ENCODE measurements at places on chromosomes 7 and 10.
A peak's percentile ranks its signal among the peaks of the same experiment; 100 is the strongest.

- peaks cover 7% of the 10 kb centered on the region for H3K4me1 ChIP-seq
- no peak for DNase-seq
- no peaks in the 10 kb centered on the region for H3K27me3 ChIP-seq
- H3K27ac ChIP-seq = no peak overlapping the region
Measured at GRCh38 chr7:96596120-96596826, 113.4 kb downstream of the SEM1 start.

GRCh38 chr10:74912682-74913081 lies 86.3 kb downstream of the KAT6B start:
- H3K36me3 ChIP-seq = no peaks in the 10 kb centered on the region
- H3K27me3 ChIP-seq = no peaks in the 10 kb centered on the region
- DNase-seq = no peak
- no peak overlapping the region for H3K4me3 ChIP-seq

DNA sequence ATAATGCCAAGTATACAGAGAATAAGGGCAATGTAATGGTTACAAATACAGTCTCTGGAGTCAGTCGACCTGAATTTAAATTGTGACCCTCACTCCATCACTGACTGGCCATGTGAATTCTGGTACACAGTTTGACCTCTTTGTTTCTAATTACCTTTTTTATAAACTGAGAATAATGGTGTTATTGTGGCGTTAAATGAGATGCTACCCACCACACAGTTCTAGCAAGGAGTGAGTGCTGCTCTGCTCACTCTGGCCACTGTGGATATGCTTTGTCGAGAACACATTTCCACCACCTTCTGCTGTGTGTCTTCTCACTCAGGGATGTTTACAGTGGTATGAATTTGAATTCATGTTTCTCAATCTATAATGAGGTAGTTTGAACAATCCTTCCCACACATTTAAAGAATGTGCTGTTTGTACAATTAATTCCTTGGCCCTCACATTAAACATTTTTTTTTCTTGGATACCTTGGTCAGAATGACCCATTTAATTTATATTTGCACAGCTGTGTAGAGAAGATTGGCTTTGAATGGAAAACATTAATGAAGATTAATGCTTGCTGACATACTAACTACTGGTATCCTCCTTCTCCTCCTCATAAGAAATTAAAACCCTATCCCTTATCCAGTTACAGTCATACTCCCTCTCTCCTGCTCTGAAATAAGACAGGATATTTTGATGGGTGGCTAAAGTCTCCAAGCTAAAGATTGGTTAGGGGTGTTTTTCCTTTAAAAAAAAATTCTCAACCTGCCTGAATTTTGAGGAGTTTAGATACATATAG lies 42.4 kb downstream of the PLCE1 start:
- no peaks in the 10 kb centered on the region for H3K36me3 ChIP-seq
- DNase-seq = no peak
- no peaks in the 10 kb centered on the region for H3K27me3 ChIP-seq

DNA sequence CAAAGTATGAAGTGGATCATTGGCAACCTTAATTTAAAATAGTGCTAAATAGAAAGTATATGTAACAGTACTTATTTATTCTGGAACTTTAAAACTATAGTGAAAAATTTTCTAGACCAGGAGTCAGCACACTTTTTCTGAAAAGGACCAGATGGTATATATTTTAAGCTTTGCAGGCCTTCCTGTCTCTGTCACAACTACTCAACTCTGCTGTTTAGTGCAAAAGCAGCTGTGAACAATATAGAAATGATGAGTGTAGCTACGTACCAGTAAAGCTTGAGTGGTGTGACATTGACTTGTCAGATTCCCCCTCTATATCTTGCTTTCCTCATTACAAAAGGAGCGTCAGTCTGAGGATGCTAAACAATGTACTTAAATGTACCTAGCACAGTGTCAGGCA lies 88.1 kb upstream of the IGFBP3 start:
- no peak overlapping the region for H3K27ac ChIP-seq
- no peaks in the 10 kb centered on the region for H3K36me3 ChIP-seq
- no peaks in the 10 kb centered on the region for H3K4me1 ChIP-seq

DNA sequence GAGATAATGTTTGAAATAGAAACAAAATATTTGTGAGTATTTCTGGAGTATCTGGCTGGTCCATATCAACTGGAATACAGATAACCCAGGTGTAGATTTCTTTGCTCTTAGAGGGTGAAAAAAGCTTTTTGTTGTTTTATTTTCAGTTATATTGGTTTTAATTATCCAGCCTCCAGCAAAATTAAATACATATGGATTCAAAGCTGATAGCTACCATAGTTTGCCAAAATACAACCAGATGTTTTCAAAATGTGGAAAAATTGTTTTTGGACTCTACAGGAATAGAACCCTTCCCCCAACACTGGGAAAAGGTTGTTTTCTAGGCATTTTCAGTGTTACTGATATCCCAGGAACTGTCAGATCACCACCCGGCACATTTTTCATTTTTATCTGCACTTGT lies 30.1 kb downstream of the LRRC17 start:
- H3K27me3 ChIP-seq = no peaks in the 10 kb centered on the region
- H3K4me1 ChIP-seq = peaks cover 5% of the 10 kb centered on the region
- H3K36me3 ChIP-seq = no peaks in the 10 kb centered on the region
- DNase-seq = no peak
- no peak overlapping the region for H3K27ac ChIP-seq
- no peak overlapping the region for H3K4me3 ChIP-seq

DNA sequence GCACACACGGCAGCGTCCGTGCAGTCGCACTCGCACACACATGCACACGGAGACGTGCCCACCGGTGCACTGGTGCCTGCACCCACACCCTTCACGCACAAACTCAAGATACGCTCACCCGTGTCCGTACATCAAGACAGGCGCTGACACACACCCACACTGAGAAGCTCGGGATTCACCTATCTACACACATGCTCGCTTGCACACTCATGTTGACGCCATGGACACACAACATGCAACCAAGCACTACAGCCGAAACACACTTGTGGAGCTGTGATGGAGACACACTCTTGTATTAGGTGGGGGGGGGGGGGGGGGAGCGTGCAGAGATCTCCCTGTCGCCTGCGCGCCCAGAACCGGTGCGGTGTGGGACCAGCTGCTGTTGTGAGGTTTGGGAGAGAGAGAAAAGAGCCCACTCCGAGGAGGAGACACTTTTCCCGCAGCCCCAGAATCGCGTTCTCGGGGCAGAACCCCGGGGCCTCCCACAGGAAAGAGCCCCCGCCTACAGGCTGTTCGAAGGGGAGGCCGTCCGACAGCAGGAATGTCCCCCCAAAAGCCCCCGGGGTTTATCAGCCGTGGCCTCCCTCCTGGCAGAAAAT lies 605 bp upstream of the NFKB2 start:
- H3K27me3 ChIP-seq = no peaks in the 10 kb centered on the region
- DNase-seq = no peak
- H3K36me3 ChIP-seq = peaks cover 10% of the 10 kb centered on the region

- peak; percentile 40 for DNase-seq
- H3K36me3 ChIP-seq = no peaks in the 10 kb centered on the region
- H3K27me3 ChIP-seq = no peaks in the 10 kb centered on the region
- peaks cover 9% of the 10 kb centered on the region for H3K4me1 ChIP-seq
- peak overlapping the region; percentile 38 for H3K27ac ChIP-seq
Measured at GRCh38 chr7:74101061-74101681, 17.6 kb downstream of the LIMK1 start.

- no peaks in the 10 kb centered on the region for H3K27me3 ChIP-seq
- no peaks in the 10 kb centered on the region for H3K36me3 ChIP-seq
- no peak overlapping the region for H3K27ac ChIP-seq
- DNase-seq = no peak
Measured at GRCh38 chr7:101702362-101702850, 73.3 kb upstream of the MYL10 start.

DNA sequence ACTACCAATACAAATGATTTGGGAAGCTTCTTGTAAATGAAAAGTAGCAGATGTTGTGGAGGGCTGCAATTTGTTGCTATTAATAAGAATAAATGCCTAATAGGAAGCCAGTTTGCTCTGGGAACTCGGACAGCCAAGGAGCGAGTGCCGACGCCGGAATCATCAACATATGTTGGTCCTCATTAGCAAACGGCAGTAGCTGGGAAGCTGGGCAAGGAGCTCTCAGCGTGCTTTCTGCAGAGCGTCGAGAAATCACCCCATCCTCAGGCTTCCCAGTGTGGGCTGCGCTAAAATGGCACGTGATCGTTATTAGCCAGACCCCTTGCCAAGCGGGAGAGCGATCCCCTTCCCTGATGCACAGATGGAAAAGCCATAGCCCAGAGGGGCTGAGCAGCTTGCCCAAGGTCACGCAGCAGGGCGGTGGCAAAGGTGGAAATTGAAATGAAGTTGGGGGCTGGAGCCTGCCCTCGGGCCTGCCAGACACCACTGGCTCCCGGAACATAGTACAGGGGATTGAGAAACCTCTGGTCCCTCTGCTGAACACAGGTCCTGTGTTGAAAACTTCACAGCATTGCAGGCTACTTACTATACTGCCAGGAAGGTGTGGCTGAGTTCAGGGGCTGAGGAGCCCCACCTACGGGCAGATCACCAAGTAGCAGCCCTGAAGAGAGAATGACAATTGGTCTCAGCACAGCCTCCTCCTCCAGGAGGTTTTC lies 326.9 kb downstream of the PLXNA4 start:
- peaks cover 8% of the 10 kb centered on the region for H3K4me1 ChIP-seq
- no peaks in the 10 kb centered on the region for H3K36me3 ChIP-seq
- no peak overlapping the region for H3K27ac ChIP-seq
- H3K4me3 ChIP-seq = no peak overlapping the region
- H3K27me3 ChIP-seq = no peaks in the 10 kb centered on the region

DNA sequence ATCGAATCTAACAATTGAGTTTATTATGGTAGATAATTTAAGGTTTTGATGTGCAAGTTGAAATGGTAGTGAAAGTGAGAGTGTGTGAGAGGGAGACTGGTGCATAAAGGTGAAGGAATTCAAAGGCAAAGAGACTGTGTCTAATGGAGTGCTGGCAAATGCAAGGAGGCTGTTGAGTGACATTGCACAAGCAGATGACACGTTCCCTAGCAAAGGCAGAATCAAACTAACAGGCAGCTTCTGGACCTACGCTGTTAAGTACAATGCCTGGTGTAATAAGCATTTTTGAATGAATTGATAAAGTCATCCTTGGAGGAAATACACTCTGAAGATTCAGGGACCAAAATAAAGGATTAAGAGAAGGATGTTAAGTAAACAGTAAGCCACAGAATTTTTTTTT lies 11.7 kb upstream of the GPR141 start:
- H3K36me3 ChIP-seq = no peaks in the 10 kb centered on the region
- H3K4me1 ChIP-seq = no peaks in the 10 kb centered on the region
- no peaks in the 10 kb centered on the region for H3K27me3 ChIP-seq
- no peak overlapping the region for H3K4me3 ChIP-seq
- no peak overlapping the region for H3K27ac ChIP-seq

GRCh38 chr10:130804778-130805634 lies 506.5 kb downstream of the TCERG1L start:
- H3K4me3 ChIP-seq = no peak overlapping the region
- H3K36me3 ChIP-seq = no peaks in the 10 kb centered on the region
- H3K27me3 ChIP-seq = no peaks in the 10 kb centered on the region
- DNase-seq = no peak
- no peaks in the 10 kb centered on the region for H3K4me1 ChIP-seq

DNA sequence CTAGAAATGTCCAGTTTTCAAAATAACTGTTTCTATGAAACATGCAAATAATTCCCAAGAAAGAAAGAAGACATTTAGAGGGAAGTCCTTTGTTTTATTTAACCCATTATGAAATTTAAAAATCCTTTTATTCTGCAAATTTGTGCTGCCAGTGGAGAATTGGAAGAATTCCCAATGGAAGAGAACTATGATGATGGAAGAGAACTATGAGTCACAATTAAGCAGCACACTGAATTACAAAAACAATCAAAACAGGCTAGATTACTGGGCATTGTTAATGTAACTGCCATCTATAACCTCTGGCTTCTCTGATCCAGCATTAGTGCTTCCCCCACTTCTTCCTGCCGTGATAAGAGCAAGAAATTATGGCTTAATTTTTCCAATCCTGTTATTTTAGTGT lies 126.2 kb upstream of the FEZF1 start:
- H3K36me3 ChIP-seq = no peaks in the 10 kb centered on the region
- H3K4me1 ChIP-seq = no peaks in the 10 kb centered on the region
- no peak for DNase-seq
- H3K27me3 ChIP-seq = no peaks in the 10 kb centered on the region
- H3K4me3 ChIP-seq = no peak overlapping the region
- H3K27ac ChIP-seq = no peak overlapping the region

GRCh38 chr10:121468726-121469125 lies 129.5 kb downstream of the FGFR2 start:
- H3K27ac ChIP-seq = no peak overlapping the region
- no peak for DNase-seq

DNA sequence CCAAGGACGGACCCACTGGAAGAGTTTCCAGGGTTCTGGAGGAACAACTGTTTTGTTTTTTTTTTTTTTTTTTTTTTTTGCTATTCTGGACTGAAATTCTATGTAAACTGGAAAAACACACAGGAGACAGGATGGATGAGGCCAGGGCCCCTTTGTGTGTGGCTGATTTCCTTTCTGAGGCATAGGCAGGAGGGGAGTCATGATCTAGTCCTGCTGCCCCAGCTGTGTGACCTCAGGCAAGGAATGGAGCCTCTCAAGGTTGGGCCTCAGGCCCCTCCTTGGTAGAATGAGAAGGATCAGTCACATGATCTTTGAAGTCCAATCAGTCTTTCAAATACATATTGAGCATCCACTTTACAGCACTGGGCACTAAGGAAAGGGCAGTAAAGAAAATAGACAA lies 87.6 kb downstream of the SH3PXD2A start:
- peaks cover 26% of the 10 kb centered on the region for H3K4me1 ChIP-seq
- H3K36me3 ChIP-seq = no peaks in the 10 kb centered on the region
- no peaks in the 10 kb centered on the region for H3K27me3 ChIP-seq
- DNase-seq = no peak
- H3K4me3 ChIP-seq = no peak overlapping the region

DNA sequence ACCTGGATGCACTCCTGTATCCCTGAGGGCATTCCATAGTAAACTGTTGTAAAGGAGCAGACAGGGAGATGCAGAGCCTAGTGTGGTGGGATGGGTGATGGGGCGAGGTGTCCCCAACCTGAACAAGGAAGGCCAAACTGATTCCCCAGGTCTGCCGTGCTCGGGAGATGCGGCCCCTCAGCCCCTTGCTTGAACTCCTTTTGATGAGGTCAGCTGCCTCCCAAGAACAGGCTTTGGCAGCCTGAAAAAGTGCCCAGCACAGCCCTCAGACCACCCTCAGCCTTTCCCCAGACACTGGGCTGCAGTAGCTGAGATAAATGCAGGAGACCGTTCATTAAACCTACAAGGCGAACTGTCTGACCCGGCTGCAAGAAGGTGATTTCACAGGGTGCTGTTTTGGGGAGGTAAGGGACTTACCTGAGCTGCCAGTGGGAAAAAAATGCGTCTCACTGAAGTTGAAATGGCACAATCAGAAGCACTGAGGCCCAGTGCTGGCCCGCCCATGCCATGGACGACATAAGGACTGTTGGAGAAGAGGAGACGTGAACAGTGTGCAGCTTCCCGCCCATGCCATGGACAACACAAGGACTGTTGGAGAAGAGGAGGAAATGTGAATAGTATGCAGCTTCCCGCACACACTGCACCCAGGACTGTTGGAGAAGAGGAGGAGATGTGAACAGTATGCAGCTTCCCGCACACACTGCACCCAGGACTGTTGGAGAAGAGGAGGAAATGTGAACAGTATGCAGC lies 148.4 kb upstream of the FAM20C start:
- H3K4me3 ChIP-seq = no peak overlapping the region
- no peak for DNase-seq
- H3K4me1 ChIP-seq = no peaks in the 10 kb centered on the region
- H3K36me3 ChIP-seq = no peaks in the 10 kb centered on the region
- H3K27ac ChIP-seq = no peak overlapping the region
- H3K27me3 ChIP-seq = no peaks in the 10 kb centered on the region

All from gastrocnemius medialis (tissue), 4 donors.